ENCODE measurements at places on chromosomes 5 and 9.

DNA sequence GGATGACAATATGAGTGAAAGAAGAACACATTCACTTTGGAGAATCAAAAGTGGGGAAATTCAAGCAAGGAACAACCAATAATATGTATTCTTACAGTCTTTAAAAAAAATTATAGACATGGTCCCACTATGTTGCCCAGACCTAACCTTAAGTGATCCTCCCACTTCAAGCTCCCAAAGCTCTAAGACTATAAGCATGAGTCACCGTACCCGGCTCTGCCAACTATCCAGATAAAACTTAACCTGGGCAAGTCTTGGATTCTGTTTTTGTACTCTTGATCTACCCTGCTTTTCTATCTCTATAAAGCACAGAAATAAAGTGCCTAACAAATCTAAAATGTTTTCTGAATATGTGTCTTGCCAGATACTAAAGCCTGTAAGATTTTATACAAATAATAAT is 30.9 kb downstream of the CEMIP2 start:
- no peak for DNase-seq

GRCh38 chr5:177271113-177271512 is 32.4 kb downstream of the RAB24 start:
- no peak for DNase-seq

DNA sequence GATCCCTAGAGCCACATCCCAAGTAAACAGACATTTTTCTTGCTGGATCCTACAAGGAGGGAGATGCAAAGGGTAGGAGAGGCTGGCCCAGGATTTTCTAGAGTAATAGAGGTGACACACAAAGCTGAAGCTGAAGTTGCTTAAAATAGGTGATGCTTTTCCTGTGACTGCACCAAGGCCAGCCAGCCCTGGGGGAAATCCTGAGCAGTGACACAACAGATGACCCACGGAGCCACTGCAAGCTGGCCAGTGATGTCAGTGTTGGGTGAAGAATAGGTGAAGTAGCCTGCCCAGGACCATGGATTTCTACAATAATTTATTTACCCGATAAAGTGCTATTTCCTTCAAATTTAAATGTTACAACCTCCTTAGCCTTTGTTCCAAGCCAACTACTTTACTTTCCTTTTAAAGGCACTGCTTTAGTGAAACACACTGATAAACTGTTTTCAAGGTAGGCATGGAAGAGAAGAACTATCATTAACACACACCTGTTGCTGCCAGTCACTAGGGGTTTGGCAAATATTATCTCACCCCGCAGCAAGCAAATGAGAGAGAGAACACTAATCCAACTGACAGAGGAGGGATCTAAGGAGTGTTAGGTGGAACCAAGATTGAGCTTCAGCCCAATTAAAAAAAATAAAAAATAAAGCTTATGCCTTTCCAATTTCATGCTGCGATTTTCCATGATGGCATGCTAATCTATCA is 123.5 kb downstream of the CTNND2 start:
- no peak for DNase-seq

GRCh38 chr9:9790216-9790872 is 822.5 kb downstream of the PTPRD start:
- DNase-seq, result no peak

- no peak for DNase-seq
Measured at GRCh38 chr5:72167257-72167656, 60.0 kb downstream of the MAP1B start.

DNA sequence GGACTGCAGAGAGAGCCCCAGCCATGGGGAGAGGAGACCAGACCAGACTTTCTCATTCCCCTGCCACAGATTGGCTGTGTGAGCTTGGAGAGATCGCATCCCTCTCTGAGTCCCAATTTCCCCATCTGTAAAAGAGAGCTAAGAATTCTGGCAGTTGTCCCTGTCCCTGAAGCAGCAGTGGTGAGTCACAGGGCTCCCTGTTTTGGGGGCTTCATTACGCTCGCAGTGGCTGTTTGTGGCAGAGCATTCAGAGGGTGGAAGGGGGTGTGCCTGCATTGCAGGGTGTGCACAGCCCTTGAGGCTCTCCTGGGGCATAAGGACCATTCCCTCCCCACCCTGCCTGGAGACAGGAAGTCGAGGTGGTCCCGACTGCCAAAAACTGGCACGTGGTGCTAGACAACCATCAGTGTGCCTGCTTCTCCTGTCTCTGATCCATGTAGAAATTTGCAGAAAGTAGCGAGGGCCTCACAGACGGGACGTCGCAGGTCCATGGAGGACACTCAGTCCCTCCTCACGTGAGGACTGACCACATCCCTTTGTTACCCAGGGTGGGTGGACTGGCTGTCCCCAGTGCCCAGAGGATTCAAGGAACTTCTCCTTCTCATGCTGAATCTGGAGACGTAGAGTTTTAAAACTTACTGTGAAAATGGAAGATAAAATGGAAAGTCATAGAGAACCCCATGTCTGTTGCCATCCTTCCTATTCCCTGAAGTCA is 35.3 kb downstream of the HRH2 start:
- DNase-seq, result no peak

- DNase-seq, result no peak
Measured at GRCh38 chr5:66992547-66992946, 204.1 kb downstream of the CD180 start.

GRCh38 chr9:134186471-134187109 is 22.2 kb upstream of the RNU6ATAC start:
- DNase-seq, result no peak

- DNase-seq, result peak; percentile 9
Measured at GRCh38 chr9:4743131-4743875, 2.3 kb upstream of the AK3 start.

GRCh38 chr9:88378317-88378716 is 9.9 kb upstream of the SPIN1 start:
- DNase-seq, result no peak

DNA sequence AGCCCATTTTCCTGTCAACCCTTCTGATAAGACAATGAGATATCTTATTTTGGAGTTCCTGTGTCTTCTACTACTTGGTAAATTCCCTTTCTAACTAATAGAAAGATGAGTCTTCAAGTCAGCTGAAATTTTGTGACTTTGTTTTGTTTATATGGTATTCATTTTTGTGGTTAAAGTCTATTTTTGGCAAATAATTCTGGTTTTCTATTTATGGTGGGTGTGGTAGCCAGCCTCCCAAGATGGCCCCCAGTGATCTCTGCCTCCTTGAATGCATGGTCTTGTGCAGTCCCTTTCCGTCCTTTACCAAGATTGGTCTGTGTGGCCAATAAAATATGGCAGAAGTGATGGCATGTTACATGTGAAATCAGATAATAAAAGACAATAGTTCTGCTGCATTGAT is 91.5 kb downstream of the NR3C1 start:
- DNase-seq, result peak; percentile 12

- no peak for DNase-seq
Measured at GRCh38 chr9:133768371-133768858, 30.3 kb upstream of the SARDH start.

DNA sequence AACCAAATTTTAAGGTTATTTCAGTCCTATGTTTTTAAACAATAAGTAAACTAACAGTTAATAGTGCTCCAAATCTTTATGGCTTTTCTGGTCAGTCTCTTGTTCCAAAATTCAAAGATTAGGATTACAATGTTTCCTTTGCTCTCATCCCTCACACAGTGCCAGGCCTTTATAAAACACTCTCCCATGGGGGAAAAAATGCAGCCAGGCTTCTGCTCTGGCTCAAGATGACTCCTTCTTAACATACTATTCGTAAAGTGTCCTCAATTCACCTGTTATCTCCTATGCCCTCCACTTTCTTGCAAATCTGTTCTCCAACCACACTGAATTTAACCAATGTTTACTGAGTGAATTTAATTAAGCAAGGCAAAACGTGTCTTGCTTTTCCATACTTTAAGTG is 1.4 kb downstream of the CEP120 start:
- DNase-seq, result no peak

DNA sequence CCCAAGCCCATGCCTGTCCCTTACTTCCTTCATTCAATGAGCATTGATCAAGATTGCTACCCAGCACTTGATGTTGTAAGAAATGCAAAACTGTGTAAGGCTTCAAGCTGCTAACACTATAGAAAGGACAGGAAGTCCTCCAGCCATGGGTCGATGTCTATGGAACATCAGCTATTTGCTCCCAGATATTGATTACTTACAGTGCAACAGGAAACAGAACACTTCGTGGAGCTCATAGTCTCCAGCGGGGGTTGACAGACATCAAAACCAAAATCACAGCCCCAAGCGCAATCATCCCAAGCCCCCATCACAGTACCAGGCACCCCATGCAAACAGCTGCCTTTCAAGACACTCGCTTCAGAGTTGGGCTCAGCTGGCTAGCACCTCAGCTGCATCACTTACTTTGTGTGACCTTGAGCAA is 26.8 kb upstream of the DUSP1 start:
- DNase-seq, result no peak

GRCh38 chr5:167303582-167303981 is 987.9 kb upstream of the WWC1 start:
- no peak for DNase-seq

- no peak for DNase-seq
Measured at GRCh38 chr5:103234239-103234975, 24.2 kb upstream of the MACIR start.

GRCh38 chr5:138579517-138579863 is 4.3 kb upstream of the HSPA9 start:
- no peak for DNase-seq

- DNase-seq, result no peak
Measured at GRCh38 chr5:79133121-79133656, 21.6 kb downstream of the BHMT start.

DNA sequence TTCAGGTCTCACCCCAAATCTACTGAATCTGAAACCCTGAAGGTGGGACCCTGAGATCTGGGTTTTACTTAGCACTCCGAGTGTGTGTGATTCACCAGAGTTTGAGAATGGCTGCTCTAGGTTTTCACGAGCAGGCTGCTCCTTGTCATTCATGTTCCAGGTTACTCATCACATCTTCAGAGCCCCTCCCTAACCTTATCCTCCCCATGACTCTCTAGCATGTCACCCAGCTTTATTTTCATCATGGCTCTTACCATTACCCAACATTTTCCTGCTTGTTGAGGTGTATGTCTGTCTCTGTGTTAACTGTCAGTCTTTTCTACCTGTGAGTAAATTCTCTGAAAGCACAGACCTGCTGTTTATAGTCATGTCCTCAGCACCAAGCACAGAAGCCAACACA is 319.2 kb downstream of the NSG2 start:
- no peak for DNase-seq

GRCh38 chr5:16755641-16756040 is 138.8 kb upstream of the RETREG1 start:
- no peak for DNase-seq

DNA sequence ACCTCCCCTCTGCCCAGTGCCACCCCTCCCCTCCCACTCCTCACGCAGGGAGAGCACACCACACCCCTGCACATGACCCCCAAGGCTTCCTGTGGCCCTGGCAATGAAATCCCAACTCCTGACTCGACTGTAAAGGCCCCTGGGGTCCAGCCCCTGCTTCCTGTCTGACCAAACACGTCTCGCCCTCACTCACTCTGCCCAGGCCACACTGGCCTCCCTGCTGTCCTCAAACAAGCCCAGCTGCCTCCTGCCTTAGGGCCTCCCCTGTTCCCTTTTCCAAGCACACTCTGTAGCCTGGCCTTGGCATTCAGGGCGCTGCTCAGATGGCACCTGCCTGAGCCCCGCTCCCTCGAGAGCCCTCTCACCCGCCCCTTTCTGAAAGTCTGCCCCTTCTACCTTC is 42.4 kb downstream of the HK3 start:
- DNase-seq, result no peak

- no peak for DNase-seq
Measured at GRCh38 chr5:27773166-27773565, 734.8 kb upstream of the CDH9 start.

DNA sequence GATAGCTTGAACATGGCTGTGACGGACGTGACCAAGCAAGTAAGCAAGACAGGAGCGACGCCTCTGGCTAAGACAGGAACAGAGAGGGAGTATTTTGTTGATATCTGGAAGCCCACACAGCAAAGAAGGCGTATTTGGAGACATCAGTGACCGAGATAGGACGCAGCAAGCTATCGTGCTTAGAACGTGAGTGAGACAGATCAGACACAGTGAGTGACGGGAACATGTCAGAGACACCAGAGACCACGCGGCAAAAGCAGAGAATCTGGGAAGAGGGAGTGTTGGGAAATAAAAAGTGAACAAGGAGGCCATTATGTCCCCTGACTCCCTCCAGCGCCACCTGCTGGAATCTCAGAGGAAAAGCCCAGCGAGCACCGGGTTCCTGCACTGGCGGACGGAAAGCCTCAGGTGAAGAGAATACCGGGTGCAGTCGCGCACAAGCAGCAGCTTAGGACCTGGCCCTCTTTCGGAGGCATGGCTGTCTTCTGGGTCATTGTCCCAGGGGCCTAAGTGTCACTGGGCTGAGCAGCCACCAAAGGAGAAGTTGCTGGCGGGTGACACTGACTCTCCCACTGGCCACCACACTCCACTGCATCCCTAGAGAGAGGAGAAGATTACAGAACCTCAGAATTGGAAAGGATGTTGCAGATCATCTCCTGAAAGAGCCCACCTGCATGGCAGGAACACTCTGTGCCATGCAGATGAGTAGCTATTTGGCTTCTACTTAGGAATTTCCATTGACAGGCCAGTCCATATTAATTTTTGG is 99.1 kb downstream of the FBXO38 start:
- no peak for DNase-seq

GRCh38 chr5:11197726-11198125 is 436.7 kb upstream of the DAP start:
- no peak for DNase-seq

- DNase-seq, result no peak
Measured at GRCh38 chr5:102700916-102701315, 54.2 kb upstream of the PAM start.

GRCh38 chr5:93208141-93208751 is 372.8 kb downstream of the NR2F1-AS1 start:
- peak; percentile 80 for DNase-seq

GRCh38 chr5:93587597-93588351 is 4.8 kb downstream of the NR2F1 start:
- DNase-seq, result no peak

DNA sequence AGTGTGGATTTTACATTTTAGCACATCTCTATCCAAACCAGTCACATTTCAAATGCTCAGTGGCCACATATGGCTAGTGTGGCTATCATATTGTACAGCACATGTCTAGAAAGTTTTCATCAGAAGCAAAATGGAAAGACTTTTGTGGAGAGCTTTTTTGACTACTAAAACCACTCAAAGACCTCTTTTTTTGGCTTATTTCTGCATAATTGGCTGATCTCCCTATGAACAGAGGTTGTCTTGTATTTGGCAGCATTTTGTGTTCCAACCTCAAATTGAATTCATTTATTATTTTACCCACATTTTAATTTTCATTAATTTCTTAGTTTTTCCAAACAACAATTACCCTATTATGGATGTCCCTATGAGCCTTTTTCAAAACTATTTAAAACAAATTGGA is 395.7 kb downstream of the TLE1 start:
- DNase-seq, result no peak

GRCh38 chr5:155258161-155258560 is 244.6 kb downstream of the KIF4B start:
- DNase-seq, result no peak

Measured in GM04503 (cell line).